Kidney epithelial cell (primary cell): ENCODE measurements at places on chromosomes 12 and 14. TPM values are rescaled to one million over a fixed set of nuclear protein-coding genes. Genes with fewer than 3 reads are reported as not detected.

COX8C gene
- not detected in 2 replicates for total RNA-seq

WSCD2 gene
- total RNA-seq = 0.04 TPM in 1 of 2 replicates, not detected in the other

GEMIN2 gene
- total RNA-seq = 19.7 and 20.3 TPM in 2 replicates

UNC79 gene
- 0.13 and 0.14 TPM in 2 replicates for total RNA-seq

CLEC2B gene
- 0.50 TPM in 1 of 2 replicates, not detected in the other for total RNA-seq

TAS2R10 gene
- total RNA-seq = 0.34 and 0.46 TPM in 2 replicates

CIDEB gene
- 1.1 and 3.8 TPM in 2 replicates for total RNA-seq

TMEM132C gene
- 0.42 and 0.48 TPM in 2 replicates for total RNA-seq

SPTB gene
- total RNA-seq = 0.21 and 0.54 TPM in 2 replicates

GSC gene
- total RNA-seq = not detected in 2 replicates

RIMKLB gene
- 26.2 and 30.0 TPM in 2 replicates for total RNA-seq

PTPRO gene
- total RNA-seq = 3.7 and 5.4 TPM in 2 replicates

IRAK4 gene
- 17.7 and 19.4 TPM in 2 replicates for total RNA-seq

FRMD6 gene
- 206 and 228 TPM in 2 replicates for total RNA-seq

NUAK1 gene
- 38.2 and 56.7 TPM in 2 replicates for total RNA-seq

EPYC gene
- total RNA-seq = not detected in 2 replicates

DPF3 gene
- total RNA-seq = 0.79 TPM in 1 of 2 replicates, not detected in the other

CMKLR1 gene
- under 0.01 and 1.4 TPM in 2 replicates for total RNA-seq

LHX5 gene
- total RNA-seq = 0.34 and 0.50 TPM in 2 replicates

PLA2G1B gene
- total RNA-seq = not detected in 2 replicates

PTGER2 gene
- 0.46 and 1.4 TPM in 2 replicates for total RNA-seq

KRT85 gene
- not detected in 2 replicates for total RNA-seq

RNF212B gene
- total RNA-seq = not detected in 2 replicates

NELL2 gene
- total RNA-seq = 3.5 and 9.7 TPM in 2 replicates

LTB4R2 gene
- total RNA-seq = 1.5 and 8.0 TPM in 2 replicates

TSPAN8 gene
- 0.42 and 0.89 TPM in 2 replicates for total RNA-seq

LRP1-AS gene
- not detected in 2 replicates for total RNA-seq

KCNK13 gene
- 0.13 and 0.89 TPM in 2 replicates for total RNA-seq

EEF1AKMT3 gene
- 7.3 and 11.3 TPM in 2 replicates for total RNA-seq

ENO2 gene
- total RNA-seq = 27.0 and 33.7 TPM in 2 replicates

FAM181A gene
- total RNA-seq = not detected in 2 replicates

EGLN3 gene
- 1.6 TPM in 2 replicates for total RNA-seq

NCOR2 gene
- total RNA-seq = 113 and 115 TPM in 2 replicates

ZC2HC1C gene
- total RNA-seq = 4.0 and 9.2 TPM in 2 replicates

MANSC4 gene
- total RNA-seq = not detected in 2 replicates

PLCZ1 gene
- not detected in 2 replicates for total RNA-seq

NEUROD4 gene
- total RNA-seq = not detected in 2 replicates

NRXN3 gene
- 1.6 TPM in 2 replicates for total RNA-seq

CCNT1 gene
- 25.9 and 29.5 TPM in 2 replicates for total RNA-seq

GDF3 gene
- not detected in 2 replicates for total RNA-seq

LRRC10 gene
- not detected in 2 replicates for total RNA-seq

IAPP gene
- not detected in 2 replicates for total RNA-seq

CCDC196 gene
- not detected in 2 replicates for total RNA-seq

PRB3 gene
- not detected in 2 replicates for total RNA-seq

TM7SF3 gene
- 59.5 and 65.4 TPM in 2 replicates for total RNA-seq

CD4 gene
- total RNA-seq = 0.08 TPM in 1 of 2 replicates, not detected in the other

NKX2-1 gene
- total RNA-seq = not detected in 2 replicates

IL26 gene
- not detected in 2 replicates for total RNA-seq

NAP1L1 gene
- 500 and 574 TPM in 2 replicates for total RNA-seq

SLC11A2 gene
- total RNA-seq = 36.3 and 42.2 TPM in 2 replicates

CLEC9A gene
- not detected in 2 replicates for total RNA-seq

KRT78 gene
- total RNA-seq = not detected in 2 replicates
